ENCODE measurements at places on chromosomes 11 and 22.

GRCh38 chr11:67054836-67055523 lies 1.7 kb upstream of the RHOD start:
- peak; percentile 59 for DNase-seq

DNA sequence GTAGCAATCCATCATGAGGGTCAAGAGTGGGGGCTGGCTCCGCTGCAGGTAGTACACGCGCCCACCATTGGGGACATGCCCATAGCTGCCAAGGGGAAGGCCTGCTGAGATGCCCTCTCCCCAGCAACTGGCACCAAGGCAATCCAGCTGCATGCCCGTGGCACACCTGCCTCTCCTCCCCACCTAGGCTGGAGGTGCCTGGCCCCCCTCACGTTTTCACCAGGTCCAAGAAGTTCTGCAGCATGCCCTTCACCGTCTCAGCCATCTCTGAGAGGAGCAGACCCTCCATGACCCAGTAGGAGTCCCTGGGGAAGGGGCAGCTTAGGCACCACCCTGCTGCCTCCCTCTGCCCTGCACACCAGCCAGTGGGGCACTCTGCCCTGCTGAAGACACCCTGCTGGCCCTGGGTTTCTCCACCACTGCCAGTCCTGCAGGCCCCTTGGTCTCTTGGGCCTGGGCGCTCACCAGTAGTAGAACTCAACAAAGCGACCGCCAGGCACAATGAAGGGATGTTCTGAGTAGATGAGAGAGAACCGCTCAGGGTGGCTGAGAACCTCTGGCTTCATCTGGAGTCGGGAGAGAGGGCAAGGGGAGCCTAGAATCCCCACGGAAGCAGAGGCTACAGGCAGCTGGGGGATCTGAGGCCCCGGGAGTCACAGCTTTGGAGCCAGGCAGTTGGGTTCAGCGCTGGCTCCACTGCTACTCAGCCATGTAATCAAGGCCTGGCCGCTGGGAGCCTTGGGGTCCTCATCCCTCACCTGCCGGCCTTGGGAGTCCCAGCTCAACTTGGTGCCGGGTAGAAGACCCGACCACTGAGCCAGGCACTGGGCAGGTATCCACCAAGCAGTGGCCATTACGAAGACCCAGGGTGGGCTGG lies 17.8 kb downstream of the TREH start:
- no peak for DNase-seq

DNA sequence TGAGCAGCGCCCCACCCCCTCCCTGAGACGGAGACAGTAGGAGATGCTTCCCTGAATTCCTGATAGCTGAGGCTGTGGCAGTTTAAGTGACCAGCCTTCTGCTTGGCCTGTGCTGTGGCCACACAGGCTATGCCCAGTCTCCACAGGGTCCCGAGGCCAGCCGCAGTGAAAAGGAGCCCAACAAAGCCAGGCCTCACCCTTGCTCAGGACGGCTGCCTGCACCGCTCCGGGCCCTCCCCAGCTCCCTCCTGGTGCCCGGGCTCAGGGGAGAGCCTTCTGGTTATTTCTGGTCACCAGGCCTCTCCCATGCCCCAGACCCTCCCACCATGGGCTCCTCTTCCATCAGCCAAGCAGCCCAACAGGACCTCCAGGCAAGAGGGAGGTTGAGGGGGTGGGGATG lies 28.8 kb downstream of the LRRC10B start:
- no peak for DNase-seq

GRCh38 chr11:27837895-27838563 lies 137.8 kb upstream of the BDNF start:
- no peak for DNase-seq

- no peak for DNase-seq
Measured at GRCh38 chr11:76030286-76030685, 176.0 kb downstream of the WNT11 start.

- no peak for DNase-seq
Measured at GRCh38 chr11:70625582-70626518, 227.5 kb downstream of the CTTN start.

GRCh38 chr11:99881610-99882009 lies 805.5 kb upstream of the ARHGAP42 start:
- DNase-seq: no peak

GRCh38 chr11:100469835-100470234 lies 217.3 kb upstream of the ARHGAP42 start:
- no peak for DNase-seq

DNA sequence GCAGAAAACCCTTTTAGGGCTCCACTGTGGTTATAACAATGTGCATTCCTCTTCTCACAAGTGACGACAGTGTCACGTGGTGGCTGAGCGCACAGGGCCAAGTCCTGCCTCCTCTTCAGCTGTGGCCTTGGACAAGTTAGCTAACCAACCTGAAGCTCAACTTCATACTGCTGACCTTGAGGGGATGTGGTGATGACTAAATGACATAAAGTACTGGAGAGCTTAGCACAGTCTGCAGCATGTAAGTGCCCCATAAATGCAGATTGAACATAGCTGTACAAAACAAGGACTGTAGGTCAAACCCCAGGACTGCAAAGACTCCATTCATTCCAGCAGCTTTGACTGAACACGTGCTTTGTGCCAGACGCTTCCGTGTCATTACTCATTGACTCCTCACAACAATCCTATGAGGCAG lies 20.1 kb upstream of the MRGPRX2 start:
- no peak for DNase-seq

GRCh38 chr11:33900159-33900840 lies 8.4 kb upstream of the LMO2 start:
- no peak for DNase-seq

DNA sequence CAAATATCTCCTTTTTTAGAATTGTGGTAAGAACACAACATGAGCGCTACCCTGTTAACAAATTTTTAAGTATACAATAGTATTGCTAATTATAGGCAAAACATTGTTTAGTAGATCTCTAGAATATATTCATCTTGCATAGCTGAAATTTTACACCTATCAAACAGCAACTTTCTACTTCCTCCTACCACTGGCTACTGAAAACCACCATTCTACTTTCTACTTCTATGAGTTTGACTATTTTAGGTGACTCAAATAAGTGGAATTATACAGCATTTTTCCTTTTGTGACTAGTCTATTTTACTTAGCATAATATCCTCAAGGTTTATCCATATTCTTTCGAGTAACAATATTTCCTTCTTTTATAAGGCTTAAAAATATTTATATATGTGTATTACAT lies 128.4 kb downstream of the FAM76B start:
- no peak for DNase-seq

DNA sequence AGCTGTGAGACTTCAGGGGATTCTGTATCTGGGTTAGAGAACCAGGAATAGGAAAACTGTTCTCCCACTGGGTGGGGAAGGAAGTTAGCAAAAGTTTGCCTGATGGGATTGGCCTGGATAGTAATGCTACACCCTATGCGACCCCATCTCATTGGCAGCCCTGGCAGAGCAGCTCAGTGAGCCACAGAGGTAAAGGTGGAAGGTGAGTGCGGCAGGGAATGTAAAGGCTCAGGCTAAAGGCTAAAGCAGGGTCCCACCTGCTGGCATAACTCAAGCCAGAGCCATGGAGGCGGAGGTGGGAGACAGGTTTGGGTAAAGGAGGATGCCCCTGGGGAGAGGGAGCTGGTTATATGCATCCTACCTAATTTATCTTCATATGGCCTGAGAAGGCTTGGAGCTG lies 18.7 kb downstream of the SSH3 start:
- no peak for DNase-seq

DNA sequence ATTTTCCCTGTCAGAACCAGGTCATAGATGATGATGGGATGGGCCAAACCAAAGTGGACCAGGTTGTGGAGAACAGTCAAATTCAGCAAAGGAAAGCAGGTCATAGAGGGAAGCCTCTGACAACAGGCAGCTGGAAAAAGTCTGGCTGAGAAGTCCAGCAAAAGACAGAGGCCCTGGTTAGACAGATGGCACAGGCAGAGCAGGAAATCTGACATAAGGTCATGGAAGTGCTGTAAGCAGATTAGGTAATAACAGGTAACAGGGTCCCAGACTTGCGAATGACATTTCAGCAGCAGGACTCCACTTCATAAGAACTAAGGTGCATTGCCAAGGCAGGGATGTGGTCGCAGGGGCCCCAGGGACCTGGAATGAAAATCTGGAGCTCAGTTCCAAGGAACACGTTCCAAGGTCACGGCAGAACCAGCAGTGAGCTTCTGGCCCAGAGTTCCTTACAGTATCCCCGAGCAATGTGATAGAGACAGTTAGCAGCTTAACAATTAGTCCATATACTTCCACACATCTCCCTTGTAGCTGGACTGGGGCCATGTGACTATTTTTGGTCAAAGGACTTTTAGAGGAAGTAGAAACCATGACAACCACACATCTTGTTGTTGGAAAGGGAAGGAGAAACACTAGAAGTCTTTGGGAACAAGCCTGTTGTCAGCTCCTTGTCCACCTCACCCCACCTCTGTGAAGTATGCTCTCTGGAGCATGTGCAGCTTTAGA lies 75.4 kb downstream of the ME3 start:
- DNase-seq: peak; percentile 84

DNA sequence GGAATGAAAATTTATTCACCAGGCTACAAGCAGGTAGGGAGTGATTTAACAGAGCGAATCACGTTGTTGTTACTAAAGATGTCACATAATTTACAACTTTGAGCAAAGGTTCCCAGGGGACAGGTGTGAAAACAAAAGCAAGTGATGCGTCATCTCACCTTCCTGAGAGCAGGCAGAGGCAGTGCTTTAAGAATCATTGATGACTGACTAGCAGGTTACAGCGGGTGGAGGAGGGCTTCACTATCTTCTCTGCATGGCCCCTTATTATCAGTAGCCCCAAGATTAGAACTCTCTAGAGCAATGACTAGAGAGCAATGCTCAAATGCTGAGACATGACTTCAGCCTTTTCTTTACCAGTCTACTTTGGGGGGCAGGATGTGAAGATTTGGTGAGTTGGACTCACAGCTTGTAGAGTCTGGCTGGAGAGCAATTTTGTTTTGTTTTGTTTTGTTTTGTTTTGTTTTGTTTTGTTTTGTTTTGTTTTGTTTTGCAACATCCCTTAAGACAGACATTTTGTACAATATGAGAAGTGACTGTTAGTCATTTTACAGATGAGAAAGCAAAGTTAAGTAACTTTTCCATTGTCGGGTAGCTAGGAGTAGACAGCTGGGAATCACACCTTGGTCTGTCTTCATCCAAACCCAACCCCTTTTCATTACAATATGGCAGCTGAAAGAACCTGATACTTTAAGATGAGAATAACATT lies 84.8 kb downstream of the SLC1A2 start:
- DNase-seq: no peak

- no peak for DNase-seq
Measured at GRCh38 chr11:3138178-3139085, 26.7 kb downstream of the OSBPL5 start.

- peak; percentile 49 for DNase-seq
Measured at GRCh38 chr11:20360650-20361049, 2.9 kb upstream of the HTATIP2 start.

DNA sequence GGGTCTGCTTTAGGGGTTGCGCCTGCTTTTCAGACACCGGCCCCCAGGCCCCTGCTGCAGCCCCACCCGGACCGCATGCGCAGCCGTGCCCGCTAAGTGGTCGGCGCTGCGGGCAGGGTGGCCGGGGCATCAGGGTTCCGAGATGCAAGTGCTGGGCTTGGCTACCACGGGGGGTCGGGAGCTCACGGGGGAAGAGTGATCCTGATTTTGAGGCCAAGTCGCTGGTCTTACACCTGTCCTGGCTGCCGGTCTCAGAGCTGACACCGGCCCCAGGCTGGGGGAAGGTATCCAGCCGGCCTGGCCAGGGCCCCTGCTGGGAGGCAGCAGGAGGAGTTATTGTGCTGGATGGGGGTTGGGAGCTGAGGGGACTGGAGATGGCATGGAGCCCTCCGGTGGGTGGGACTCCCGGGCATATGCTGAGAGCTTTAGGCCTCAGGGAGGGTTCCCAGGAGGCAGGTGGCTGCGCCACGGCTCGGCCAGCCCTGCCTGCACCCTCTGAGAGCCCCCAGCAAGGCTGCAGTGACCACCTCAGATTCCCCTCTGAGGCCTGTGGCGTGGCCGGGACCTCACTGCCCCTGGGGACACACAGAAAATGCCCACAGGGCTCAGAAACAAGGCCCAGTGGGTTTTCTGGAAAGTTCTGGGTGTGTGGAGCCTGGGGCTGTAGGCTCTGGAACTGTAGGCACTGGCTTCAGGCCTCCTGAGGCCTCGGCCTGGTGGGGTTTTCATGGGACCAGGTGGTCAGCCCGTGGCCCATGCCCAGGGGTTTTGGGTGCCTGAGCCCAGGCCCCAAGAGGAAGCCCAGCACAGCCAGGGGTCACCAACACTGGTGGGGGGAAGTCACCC lies 4.4 kb upstream of the MUC5AC start:
- no peak for DNase-seq

DNA sequence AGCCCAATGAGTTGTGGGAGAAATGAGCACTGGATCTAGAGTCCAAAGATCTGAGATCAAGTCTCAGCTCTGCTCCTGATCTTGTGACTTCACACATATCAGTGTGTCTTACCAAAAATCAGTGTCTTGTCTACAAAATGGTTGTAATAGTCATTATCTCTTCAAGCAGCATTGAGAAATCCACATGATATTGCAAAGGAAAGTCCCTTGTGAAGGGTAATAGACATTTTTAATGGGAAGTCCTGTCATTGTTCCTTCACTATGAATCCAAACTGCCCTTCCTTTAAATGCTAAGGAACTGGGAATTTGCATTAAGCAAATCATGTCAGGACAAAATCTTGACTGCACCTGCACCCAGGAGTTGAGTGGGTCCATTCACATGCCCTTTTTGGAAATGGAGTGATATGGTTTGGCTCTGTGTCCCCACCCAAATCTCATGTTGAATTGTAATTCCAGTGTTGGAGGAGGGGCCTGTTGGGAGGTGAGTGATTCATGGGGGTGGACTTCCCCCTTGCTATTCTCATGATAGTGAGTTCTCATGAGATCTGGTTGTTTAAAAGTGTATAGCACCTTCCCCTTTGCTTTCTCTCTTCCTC lies 51.1 kb downstream of the COMMD9 start:
- no peak for DNase-seq

GRCh38 chr11:6249770-6250555 lies 9.7 kb upstream of the CCKBR start:
- DNase-seq: peak; percentile 34

DNA sequence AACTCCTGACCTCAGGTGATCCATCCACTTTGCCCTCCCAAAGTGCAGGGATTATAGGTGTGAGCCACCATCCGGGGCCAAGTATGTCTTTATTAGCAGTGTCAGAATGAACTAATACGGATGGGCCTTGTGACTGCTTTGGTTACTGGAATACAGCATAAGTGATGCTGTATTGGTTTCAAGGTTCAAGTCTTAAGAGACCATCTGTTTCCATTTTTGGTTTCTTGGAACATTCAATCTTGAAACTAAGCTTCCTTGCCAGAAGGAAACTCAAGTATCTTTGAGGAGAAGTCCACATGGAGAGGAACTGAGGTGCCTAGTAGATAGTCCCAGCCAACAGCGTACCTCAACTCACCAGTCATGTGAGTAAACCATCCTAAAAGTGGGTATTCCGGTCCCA lies 58.8 kb downstream of the APOL3 start:
- DNase-seq: no peak

DNA sequence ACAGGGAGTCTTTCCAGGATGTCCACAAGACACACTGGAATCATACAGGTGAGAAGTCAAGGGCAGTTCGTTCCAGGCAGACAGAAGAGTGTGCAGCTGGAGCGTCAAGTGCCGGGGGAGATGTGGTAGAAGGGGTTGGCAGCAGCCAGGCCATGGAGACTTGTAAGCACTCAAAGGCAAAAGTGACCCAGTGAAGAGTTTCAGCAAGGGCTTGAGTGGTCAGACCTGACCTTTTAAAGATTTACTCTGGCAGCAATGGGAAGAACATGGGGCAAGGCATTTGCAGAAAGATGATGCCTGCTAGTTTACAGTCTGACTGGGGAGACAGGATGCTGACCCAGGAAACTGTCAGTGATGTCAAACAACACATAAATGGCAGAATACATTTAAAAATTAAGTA lies 29.0 kb downstream of the P4HA3 start:
- no peak for DNase-seq

- no peak for DNase-seq
Measured at GRCh38 chr11:106958517-106959248, 59.6 kb downstream of the GUCY1A2 start.
